ENCODE measurements at places on chromosomes 4 and X. TPM values are rescaled to one million over a fixed set of nuclear protein-coding genes. Genes with fewer than 3 reads are reported as not detected.

DNA sequence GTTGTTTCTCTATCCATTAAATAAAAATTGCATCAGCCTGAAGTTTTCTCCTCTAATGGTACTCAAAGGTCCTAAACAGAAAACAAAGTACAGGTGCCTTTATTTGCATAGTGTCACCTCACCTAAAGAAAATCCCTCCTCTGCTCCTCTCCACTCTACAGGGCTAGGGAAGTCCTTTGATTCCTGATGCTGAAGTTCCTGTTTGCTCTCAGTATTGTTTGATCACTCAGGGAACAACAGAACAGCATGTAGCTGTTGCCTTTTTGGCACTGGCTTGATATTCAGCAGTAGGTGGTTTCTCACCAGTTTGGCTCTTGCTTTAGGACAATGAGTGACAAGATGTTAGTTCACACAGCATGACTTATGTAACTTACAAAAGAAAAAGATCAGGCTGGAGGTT, 156.2 kb upstream of the SLC7A11 start:
- no peak for DNase-seq

DNA sequence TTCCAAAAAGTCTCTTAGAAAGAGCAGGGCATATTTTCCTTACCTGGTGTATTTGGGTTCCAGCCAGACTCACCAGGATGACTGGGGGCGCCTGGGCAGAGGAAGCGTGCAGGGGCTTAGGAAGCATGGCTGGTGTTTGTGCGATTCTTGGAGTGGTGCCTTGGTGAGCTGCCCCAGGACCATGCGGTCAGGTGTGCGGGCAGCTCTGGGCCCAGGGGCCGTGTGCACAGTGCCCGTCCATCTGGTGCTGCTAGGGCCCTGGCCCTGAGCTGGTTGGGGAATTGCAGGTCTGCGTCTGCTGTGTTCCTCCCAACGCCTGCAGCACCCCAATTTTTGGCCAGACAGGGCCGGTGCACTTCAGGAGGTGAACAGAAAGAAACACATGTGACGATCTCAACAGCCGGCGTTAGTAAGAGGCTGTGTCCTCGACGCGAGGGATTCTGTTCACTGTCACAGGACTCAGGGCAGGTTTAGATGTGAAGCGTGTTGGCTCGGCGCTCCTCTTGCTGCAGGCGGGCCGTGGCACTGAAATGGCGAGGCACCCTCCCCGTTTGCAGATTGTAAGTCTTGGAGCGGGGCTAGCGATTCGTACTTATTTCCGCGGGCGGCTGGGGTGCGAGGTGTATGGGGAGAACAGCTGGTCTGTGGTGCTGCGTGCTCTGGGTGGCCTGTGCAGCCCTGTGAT, 15.2 kb downstream of the RGS12 start:
- no peak for DNase-seq

- DNase-seq: no peak
These were observed 137.9 kb upstream of the NALF2 start for GRCh38 chrX:69366183-69366582.

DNA sequence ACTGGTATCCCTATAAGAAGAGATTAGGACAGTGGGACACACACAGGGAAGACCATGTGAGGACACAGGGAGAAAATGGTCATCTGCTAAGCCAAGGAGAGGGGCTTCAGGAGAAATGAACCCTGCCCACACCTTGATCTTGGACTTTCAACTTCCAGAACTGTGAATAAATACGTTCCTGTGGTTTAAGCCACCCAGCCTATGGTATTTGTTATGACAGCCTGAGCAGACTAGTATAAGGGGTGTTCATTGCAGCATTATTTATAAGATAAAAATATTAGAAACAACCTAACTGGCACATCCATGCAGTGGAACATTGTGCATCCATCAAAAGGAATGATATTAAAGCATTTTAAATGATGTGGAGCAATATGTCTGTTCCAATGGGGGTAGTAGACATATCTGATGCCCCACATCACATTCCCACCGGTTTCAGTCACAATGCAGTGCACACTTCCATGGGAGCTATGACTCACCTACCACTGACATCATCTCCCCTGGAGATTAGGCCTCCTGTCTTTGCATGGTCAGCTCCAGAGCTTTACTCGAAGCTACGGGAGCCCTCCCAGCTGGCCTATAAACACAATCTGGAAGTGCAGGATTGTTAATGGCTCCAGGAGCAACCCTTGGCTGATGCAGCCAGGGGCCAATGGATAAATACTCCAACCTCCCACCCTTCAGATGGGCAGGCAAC, 38.9 kb upstream of the MAMLD1 start:
- DNase-seq: peak; percentile 93

DNA sequence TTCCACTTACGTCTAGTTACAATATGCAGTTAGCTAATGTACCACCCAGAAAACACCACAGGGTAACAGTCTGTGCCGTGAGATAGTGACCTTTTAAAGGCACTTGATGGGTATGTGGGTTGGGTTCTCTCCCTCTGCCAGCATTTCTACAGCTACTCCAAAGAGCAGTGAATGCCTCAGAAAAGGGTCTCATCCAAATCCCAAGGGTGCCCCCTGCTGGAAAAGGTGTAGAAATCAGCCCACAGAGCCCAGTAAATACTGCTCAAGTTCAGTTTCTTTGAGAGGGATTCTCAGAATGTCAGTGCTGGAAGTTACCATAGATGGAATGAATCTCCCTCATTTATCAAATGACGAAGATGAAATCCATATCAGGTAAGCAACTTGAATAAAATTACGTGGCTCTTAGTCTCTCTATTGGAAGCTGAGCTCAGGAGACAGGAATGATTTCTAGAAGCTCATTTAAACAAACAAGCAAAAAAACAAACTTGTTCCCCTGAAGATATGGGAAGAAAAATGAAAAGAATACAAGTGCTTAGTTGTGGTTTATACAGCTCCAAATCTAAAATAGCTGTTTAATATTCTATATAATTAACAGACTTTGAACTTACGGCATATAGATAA, 9.5 kb downstream of the RNF175 start:
- DNase-seq: peak; percentile 59

DNA sequence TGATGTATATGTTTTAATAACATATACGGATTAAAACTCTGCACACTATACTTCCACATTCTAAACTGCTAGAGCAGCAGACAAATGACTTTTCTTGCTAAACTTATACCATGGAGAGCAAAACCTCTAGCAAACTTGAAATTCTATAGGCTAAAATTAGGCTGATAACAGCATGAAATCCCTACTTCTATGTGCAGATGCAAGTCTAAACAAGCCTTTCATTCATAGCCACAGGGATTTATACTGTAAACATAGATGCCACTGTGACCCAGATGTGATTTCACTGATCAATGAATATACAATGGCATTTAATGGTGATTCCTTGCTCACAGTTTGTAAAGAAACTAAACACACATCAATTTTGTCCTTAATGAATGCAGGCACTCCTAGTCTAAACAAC, 151.0 kb downstream of the ANTXR2 start:
- DNase-seq: no peak

GRCh38 chrX:41561045-41561444, 113.9 kb downstream of the NYX start:
- DNase-seq: peak; percentile 71

DNA sequence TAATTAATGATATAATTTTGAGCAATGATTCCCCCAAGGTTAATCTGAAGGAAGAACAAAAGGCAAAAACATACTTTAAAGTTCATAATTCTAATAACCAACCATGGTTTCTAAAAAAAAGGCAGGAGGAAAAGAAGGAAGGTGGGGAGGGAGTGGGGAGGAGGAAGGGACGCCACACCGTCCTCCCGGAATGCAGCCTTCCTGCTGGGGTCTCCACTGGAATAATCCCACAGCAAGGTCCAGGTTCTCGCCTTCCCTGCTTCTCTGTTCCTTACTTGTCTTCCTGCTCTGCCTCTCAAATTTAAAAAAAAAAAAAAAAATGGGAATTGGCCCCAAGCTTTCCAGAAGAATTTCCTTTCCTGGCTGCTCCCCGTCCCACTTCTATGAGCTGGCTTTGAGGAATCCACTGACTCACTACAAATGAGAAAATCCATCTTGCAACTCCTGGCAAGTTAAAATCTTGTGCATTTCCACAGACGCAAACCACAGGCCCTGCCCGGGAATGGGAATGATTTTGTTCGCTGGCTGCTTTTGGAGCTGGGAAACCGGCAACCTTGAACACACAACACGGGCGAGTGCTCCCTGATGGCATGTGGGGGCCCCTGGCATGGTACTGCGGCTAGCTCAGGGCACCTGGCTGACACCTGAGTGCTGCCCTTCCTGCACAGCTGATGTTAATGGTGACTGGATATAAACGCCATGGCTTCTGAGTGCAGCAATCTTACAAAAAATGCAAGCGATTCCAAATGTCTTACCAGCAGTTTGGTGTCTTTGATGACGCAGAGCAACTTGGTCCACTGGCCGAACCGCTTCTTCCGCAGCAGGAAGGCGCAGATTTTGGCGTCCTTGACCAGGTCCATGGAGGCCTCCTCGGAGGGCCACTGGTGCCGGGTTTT, 97.0 kb downstream of the AFAP1 start:
- peak; percentile 96 for DNase-seq

DNA sequence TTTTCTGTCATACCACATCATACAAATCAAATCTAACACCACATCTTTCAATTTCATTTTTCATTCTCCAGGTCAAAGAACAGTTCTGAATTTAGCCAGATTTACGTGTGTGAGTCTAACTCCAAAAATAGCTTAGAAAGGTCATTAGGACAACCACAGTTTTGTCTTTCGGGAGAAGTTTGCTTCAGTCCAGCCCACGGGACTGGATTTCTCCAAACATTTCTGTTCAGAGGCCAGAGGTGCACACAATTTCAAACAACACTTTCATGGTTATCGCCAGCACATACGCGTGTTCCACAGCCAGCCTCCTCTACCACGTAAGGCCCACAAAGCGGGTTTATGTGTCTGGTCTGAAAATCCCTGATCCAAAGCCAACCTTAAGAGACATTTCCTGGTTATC, 65.9 kb downstream of the VEGFC start:
- DNase-seq: no peak

- no peak for DNase-seq
These were observed 192.6 kb downstream of the AFAP1 start for GRCh38 chr4:7747062-7747385.

- DNase-seq: no peak
These were observed 6.5 kb downstream of the SPRY1 start for GRCh38 chr4:123403080-123403604.

DNA sequence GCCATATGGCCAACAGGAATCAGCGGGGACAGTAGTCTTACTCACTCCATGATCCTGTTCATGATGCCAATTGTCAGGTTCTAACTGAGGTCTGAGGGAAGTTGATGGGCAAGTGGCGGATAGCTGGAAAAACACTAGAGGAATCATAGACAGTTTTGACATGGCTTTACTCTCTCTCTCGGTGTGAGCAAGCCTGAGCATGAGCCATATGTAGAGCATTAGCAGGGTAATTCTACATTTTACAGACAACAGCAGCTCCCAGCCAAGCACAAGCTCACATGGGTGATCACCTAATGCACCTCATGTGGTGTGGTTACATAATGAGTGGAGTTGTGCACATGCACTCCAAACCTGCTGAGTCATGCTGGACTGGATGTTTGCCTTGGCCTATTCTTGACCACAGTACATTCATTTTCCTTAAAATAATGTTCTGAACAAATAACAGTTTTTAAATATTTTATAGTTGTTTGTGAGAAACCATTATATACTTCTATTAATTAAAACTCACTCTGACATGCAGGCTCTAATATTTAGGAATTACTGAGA, 429.2 kb downstream of the GPAT3 start:
- DNase-seq: peak; percentile 34

- DNase-seq: no peak
These were observed 28.2 kb upstream of the GPR78 start for GRCh38 chr4:8552024-8552423.

DNA sequence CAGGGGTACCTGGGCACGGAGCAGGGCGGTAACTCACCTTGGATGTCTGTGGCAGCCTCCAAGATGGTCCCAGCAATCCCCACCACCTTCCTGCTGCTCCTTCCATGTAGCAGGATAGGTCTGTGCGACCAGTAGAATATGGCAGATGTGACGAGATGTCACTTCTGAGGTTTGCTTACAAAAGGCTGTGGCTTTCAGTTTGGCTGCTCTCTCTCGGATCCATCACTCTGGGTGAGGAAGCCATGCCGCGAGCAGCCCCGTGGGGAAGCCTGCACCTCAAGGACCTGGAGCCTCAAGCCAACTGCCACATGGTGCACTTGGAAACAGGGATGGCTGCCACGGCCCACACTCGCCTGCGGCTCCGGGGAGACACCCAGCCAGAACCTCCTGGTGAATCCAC, 37.6 kb downstream of the WFS1 start:
- no peak for DNase-seq

DNA sequence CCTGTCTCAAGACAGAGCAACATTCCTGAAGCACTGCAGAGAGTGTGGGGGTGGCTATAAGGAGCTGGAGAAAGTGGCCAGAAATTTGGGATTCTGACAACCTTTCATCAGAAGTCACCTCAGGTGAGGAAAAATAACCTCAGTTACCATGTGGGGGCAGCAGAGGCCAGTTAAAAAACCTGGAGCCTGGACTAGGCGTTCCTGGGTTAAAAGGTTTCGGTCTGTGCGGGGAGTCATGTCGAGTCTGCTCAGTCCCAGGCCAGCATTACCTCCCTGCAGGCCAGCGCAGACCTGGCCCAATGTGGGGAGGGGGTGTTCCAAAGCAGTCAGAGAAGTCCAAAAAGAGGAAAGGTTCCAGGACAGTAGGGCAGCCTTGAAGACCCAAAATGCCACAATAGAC, 10.9 kb upstream of the NALF2 start:
- no peak for DNase-seq

- DNase-seq: no peak
These were observed 6.0 kb upstream of the HPGDS start for GRCh38 chr4:94348666-94349065.

GRCh38 chr4:153409924-153410501, 56.1 kb upstream of the TMEM131L start:
- DNase-seq: no peak

DNA sequence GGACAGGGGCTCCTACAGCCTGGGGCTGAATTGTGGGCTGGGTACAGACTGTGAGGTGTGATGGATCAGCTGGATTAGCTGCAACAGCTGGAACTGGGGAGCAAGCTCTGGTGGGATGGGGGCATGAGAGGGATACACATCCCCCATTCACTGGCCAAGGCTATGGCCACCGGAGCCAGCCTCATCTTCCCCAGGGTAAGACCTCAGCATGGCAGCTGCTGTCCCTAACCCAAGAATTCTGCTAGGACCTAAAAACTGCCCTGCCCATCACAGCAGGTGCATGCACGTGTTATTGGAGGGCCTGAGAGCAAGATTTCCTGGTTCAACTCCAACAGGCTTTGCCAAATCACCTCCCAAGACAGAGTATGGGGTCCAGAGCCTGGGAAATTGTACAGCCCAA, 258.6 kb upstream of the AGTR2 start:
- no peak for DNase-seq

Gene HTN1
- not detected for total RNA-seq

Gene CSAG3
- total RNA-seq: not detected

Gene CT83
- total RNA-seq: not detected

Gene SASH3
- not detected for total RNA-seq

Gene RNF175
- total RNA-seq: not detected

Gene WDR13
- 81.8 TPM for total RNA-seq

Gene CNGA1
- total RNA-seq: not detected

Gene PRR32
- not detected for total RNA-seq

All from A172 (cell line).